ENCODE measurements at places on chromosomes 5 and 9.
A peak's percentile ranks its signal among the peaks of the same experiment; 100 is the strongest.

DNA sequence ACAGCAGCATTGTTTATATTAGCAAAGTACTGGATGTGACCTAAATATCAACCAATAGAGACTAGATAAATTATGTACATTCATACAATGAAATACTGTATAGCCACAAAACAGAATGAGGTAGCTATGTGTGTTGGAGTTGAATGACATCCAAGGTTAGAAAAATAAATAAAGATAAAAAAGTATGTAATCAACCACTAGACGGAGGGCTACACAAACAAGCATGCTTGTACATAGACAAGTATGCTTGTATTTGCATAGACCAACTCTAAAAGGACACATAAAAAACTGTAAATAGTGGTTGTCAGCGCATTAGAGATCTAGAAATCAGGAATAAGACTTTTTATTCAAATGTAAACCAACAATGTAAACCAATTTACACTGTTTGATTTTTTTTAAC lies 3.0 kb downstream of the FEM1C start:
- DNase-seq: no peak

DNA sequence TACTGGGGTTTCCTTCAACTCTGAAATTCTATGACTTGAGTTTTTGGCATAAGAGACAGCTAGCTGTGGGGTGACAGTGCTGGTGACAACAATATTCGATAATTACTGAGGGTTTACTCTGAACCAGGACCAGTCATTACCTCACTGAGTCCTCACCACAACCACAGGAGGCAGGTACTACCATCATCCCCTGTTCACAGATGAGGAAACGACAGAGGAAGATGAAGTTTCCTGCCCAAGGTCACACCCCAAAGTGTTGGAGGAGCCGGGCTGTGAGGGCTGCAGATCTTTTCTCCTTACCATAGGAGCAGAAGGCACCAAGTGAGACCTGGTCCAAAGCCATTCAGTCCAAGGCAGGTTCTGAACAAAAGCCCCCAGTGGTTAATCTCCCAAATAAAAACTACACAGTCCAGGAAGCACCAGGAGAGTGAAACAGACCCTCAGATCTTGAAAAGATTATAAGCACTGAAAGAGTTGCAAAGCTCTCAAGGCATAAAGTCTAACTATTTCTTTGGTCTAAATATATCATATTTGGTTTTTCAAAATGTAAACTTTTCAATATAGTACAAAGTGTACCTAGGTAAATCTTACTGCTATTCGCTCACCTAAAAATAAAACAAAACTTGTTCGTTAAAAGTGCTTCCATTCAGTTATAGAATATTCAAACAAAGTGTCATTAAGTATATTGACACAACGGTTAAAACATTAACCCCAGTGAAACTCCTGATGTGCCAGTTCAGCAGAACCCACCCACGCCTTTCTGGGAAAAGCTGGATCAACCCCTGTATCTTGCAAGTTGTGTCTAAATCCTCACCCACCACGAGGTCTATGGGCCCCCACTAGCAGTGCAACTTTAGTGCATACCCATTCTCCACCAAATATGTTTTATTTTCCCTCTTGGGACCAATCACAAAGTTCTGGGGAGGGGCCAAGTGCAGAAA lies 82.6 kb upstream of the EQTN start:
- DNase-seq: no peak

GRCh38 chr9:4170231-4170630 lies 129.6 kb downstream of the GLIS3 start:
- no peak for DNase-seq

DNA sequence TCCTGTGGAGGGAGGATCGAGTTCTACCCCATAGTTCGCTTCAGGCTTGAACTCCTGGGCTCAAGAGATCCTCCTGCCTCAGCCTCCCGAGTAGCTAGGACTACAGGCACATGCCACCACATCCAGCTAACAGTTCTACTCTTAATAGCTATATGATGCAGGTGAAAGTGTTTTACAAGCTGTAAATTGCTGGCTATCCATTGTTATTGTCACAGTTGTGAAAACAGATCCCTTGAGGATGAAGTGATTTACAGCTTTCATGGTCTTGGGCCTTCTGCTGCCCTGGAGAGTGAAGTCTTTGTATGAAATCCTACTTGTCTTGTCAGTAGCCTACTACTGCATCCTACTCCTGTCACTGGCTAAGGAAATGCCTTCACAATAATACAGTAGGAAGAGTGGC lies 48.0 kb downstream of the GRAMD2B start:
- DNase-seq: no peak

GRCh38 chr5:177133096-177133852 lies at the start of gene NSD1:
Gene NSD1 (plus strand): TSS chr5:177133773. CDS start chr5:177135104, 1,331 bp downstream.
- DNase-seq: peak; percentile 63

DNA sequence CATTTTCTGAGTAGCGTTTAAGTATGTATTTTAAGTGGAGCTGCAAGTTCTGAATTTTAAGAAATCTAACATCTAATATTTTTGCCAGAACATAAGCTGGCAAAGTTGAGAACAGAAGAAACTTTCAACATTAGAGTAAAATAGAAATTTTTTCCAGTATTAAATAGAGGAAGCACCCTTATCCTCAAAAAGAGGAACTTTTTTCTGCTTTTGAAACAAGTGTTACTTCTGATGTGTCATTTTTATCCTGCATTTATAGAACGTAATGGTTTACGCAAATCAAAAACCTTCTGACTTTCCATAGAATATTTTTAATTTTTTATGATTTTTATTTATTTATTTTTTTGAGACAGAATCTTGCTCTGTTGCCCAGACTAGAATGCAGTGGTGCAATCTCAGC lies 21.8 kb downstream of the ZBED3 start:
- DNase-seq: no peak

DNA sequence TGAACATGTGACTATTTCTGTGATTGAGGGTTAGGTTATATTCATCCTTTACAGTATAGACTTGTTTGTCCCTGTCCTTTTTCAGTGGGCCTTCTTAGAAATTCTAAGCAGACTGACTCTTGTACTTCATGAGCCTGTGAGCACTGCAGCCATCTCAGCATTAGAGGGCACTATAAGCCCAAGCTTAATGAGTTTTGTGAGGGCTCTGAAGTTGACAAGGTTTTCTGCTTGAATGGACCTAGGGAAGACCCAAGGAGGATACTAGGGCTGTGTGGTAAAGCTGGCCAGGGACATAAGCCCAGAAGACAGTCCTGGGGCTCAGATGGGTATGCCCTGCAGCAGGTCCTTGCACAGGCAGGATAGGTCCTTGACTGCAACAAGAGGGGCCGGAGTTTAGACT lies 126.5 kb downstream of the MRPS30 start:
- no peak for DNase-seq

GRCh38 chr5:56303511-56303910 lies 70.4 kb upstream of the ANKRD55 start:
- no peak for DNase-seq

DNA sequence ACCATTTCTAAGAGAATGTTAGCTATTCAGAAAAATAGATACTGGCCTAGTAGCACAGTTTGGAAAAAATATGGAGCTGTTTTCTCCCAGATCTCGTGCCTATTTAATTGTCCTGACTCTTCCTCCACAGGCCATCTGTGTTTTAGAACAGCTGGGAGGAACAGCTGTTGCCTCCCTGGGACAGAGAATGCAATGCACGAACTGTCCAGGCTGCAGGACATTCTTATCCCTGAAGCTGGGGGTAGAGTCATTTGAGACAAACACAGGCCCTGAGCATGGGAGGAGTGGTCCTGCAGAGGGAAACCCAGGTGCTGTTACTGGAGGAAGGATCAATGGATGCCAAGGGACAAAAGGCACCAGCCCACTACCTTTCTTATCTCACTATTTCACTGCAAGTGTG lies 20.9 kb upstream of the SPARC start:
- no peak for DNase-seq

- DNase-seq: no peak
These were observed 122.7 kb downstream of the NMUR2 start for GRCh38 chr5:152282331-152282730.

DNA sequence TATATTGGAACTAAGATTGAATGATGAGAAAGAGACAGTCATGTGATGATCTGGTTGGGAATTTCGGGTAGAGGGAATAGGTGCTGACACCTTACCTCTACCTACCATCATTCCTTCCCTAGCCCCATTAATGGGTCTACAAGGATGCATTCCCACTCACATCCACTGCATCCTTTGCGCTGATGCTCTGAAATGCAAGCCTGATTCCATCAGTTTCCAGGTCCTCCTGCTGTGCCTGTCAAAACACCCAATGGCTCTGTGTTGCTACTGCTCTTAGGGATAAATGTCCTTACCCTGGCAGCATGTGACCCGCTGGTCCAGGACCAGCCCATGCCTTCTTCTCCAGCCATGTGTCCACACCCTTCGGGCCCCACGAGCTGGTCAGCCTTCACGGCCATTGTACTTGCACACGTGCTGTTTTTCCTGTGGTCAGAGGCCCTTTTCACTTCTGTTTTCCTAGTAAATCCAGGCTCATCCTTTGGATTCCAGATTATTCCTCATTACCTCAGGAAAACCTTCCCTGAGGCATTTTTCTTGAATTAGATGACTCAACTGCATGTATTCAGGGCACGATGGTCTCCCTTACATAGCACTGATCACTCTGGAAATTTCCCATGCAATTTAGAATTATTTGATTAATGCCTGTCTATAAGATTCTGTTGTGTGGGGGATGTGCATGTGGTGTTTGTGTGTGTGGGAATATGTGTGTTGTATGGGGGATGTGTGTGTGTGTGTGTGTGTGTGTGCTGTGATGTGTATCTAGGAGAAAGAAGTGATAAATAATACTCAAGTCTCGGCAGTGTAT lies 185.0 kb downstream of the DIRAS2 start:
- DNase-seq: no peak

DNA sequence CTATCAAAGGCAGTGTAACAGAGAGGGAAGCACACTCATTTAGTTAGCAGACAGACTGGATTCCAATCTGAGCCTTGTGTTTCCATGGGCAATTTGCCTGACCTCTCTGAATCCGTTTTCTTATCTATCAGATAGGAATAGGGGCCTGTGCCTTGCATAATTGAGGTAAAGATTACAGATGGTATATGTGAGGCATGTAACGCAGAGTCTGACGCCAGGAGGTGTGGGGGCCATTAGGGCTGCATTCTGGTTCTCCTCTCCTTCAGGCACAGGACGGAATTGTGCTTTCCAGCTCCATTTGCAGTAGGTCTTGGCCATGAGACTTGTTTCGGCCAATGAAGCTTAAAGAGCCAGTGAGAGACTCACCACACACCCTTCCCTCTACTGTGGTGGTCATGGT lies 97.6 kb downstream of the FRMD3 start:
- no peak for DNase-seq

GRCh38 chr9:118578467-118578866 lies 790.8 kb downstream of the BRINP1 start:
- peak; percentile 41 for DNase-seq

DNA sequence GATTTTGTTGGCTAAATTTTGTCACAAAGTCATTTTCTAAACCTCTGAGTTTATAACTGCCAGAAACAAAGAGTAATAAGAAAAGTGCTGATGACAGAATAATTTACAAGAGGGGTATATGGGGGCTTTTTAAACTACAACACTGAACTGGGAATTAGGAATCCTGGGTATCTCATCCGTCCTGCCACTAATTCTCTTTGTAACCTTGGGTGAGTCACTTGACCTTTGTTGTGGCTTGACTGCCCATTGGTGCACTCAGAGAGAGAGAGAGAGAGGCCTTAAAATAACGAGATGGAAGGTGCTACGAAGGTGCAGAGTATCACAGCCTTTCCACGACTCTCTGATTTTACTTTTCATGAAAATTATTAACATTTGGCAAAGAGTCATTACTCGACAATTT lies 130.3 kb upstream of the CNTLN start:
- DNase-seq: peak; percentile 15

DNA sequence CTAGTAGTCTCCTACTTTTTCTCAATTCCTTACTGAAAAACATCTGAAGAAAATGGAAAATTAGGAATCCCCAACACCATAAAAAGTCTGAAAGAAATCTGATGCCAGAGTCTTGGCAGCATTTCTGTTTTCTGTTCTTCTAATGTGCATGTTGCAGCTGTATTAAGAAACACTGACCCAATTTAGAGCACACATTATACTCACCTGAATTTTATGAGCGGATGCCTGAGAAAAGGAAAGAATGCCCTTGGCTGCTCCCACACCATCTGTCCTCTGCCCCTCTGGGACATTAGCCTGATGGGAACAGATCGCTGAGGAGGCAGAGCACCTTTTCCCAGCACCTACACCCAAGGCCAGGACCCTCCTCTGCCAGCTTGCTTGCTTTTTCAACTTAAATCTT lies 14.1 kb upstream of the ANP32B start:
- DNase-seq: no peak

DNA sequence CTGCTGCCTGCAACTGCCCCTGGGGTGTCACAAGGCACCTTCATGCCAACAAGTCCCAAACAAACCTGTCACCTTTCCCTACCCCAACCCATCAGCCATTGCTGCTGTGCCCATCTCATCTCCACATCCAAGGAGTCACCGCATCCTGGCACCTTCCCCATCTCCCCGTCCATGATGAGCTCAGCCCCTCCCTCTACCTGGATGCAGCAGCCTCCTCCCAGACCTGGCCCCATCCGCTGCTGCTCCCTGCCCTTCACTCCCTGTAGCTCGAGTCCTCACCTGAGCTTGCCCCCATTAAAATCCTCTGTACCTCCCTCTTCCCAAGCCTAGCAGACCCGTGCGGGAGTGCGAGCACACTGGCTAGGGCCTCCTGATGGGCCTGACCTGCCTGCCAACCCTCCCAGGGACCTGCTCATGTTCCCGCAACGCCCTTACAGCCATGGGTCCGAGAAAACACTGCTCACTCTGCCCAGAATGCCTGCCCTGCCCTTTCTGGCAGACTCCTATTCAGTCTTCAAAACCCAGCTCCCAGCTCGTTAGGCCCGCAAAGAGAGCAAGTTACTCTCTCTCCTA lies 110.6 kb downstream of the ADAMTS2 start:
- DNase-seq: no peak

GRCh38 chr5:31362529-31362900 lies 169.0 kb downstream of the CDH6 start:
- no peak for DNase-seq

DNA sequence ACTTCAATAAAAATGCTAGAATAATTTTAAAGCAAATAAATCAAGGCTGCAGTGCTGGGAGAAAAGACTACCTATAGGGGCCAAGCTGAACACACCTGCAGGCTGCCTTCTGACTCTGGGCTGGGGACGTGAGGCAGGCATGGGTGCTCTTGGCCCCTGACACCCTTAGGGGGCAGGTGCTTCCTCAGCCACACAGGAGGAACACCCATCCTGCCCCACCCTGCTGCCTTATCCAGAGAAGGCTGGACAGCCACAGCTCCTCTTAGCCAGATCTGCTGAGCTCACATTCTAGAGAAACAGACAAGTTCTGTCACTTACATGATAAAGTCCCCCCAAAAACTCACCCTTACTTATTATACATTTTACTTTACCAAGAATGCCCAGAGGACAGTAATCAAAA lies 6.6 kb upstream of the LMX1B start:
- DNase-seq: no peak

DNA sequence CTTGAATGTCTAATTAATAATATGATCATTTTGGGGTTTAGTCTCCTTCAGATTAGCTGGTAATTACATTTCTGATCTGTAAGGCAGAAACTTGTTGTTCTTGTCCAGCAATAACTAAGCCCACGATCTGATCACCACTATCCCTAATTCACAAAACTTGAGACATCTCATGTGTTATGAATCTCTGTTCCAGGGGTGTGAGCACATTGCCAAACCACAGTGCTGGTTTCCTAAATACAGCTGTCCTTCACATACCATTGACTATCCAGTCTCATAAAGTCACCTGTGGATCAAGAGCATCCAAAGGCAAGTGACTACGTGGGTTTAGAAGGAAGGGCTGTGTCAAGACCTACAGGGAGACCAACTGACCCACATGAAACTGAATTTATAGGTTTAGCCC lies 134.1 kb upstream of the PRLR start:
- DNase-seq: no peak

GRCh38 chr5:74772359-74772758 lies 5.3 kb downstream of the NSA2 start:
- DNase-seq: peak; percentile 4

GRCh38 chr5:37918424-37918823 lies 78.6 kb upstream of the GDNF start:
- DNase-seq: peak; percentile 63

Measured in fibroblast of pulmonary artery (primary cell).